Omental fat pad (tissue), 4 donors: ENCODE measurements at places on chromosomes 1 and 21.

DNA sequence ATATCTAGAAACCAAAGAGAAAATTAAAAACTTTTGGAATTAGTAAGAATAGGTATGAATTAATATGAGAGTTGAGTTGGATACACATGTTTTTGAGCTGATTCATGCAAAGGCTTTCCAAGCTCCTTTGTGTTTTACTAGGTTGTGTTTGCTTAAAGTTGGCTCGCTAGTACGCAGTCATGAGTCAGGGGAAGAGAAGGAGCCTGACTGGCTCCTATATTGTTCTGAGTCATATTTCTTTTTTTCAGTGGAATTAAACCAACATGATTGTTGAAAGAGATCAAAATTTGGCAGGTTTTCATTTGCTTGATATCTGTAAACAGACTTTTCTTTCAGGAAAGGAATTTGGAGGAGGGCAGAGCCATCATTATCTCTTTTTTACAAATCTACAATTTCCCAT is 66.7 kb downstream of the MAGI3 start:
- DNase-seq = no peak

DNA sequence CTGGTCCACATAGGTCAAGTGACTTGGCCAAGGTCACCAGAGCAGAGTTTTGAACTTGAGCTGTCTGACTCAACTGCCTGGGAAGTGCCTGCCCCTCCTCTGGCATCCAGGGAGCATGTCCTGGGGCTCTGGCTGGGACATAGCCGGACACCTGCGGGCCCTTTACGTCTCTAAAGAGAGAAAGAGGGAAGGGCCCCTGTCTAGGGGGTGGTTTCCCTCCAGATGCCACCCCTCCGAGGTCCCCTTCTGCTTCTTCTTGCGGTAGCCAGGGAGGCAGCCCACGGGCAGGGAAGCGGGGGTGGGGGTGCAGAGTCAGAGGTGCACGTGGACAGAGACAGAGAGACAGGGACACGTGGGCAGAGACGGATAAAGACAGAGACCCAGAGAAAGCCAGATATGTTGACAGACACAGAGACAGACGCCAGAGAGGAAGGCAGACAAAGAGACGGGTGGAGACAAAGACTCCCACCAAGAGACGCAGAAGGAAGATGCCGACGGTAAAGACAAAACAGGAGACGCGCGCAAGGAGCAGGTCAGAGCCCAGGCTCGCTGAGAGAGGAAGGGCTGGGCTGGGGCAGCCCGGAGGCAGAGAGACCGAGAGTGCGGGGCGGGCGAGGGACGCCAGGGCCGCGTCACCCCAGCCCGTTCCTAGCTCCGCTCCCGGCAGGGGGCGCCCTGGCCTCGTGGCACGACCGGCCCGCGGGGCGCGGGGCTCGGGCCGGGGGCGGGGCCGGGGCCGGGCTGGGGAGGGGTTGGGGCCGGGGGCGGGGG is 458 bp upstream of the ALPL start:
- peak; percentile 44 for DNase-seq

DNA sequence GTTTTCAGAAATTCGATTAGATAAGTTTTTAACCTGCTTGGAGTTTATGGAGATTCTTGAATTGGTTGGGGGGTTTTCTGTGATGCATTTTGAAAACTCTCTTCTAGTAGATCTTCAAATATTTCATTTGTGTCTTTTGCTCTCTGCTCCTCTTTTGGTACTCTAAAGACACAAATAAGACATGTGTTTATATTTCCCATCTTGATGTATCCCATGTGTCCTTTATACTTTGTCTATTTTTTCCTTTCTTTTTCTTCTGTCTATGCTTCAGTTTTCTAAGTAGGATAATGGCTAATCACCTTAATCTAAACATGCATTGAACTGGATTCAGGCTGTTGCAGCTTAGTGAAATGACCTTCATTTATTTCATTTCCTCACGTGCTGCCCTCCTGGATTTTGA is 63.8 kb upstream of the C1orf87 start:
- DNase-seq = no peak

GRCh38 chr1:223765719-223766340 is 53.5 kb downstream of the CAPN2 start:
- no peak for DNase-seq

- DNase-seq = no peak
Observed at GRCh38 chr1:42735477-42736105, 4.4 kb downstream of the CLDN19 start.

DNA sequence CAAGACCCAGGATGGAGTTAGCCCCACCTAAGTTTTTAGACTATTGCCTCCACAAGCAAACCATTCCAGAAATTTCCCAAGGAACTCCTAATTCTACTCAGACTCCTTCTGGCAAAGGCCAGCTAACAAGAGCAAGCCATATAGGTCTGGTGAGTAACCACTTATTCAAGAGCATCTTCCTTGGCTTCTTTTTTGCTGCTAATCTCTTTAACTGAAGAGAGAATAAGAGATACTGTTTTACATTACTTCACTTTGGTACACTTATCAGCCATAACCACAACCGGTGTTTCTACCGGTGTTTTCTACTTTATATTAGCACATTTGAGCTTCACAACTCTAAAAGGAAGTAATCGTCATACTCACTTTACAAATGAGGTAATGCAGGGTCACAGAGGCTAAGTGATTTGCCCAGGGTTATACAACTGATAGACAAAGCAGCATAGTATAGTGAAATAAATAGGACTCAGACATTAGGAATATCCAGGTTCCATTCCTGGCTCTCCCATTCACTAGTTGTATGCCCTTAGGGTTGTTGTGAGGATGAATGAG is 1.7 kb upstream of the EPS15 start:
- no peak for DNase-seq

GRCh38 chr1:177119311-177119710 is 45.2 kb downstream of the ASTN1 start:
- DNase-seq = no peak

- no peak for DNase-seq
Observed at GRCh38 chr1:11664336-11665065, 501 bp downstream of the FBXO6 start.

- no peak for DNase-seq
Observed at GRCh38 chr1:159827549-159827948, 876 bp downstream of the SLAMF8 start.

GRCh38 chr1:198564716-198565115 is 24.2 kb upstream of the ATP6V1G3 start:
- no peak for DNase-seq

- no peak for DNase-seq
Observed at GRCh38 chr21:45983649-45983965, 2.0 kb downstream of the COL6A1 start.

DNA sequence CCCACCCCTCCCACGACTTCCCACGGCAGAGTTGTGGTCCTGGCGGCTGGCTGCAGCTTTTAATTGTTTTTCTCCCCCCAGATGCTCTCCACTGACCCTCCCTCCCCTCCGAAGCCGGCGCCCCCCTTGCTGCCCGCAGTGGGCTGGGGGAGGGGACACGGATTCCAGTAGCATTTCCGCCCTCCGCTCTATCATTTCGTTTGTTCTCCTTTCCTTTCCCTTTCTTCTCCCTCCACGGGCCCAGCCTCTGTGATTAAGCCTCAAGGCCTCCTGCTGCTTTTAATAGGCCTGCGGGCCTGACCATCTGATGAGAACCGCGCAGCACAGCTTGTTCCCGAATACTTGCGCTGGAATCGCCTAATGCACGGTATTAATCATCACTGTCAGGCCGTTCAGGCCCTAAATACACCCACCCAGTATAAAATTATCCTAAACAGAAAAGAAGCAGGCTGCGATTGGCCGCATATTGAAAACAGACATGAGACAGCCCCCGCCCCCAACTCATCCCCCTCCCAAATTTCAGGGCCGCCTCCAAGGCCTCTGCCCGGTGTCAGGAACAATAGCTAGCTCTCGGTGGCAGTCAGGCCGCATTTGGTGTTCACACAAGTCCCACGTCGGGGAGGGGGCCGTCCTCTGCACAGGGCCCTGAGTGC is 102.0 kb upstream of the ARHGEF16 start:
- DNase-seq = no peak

DNA sequence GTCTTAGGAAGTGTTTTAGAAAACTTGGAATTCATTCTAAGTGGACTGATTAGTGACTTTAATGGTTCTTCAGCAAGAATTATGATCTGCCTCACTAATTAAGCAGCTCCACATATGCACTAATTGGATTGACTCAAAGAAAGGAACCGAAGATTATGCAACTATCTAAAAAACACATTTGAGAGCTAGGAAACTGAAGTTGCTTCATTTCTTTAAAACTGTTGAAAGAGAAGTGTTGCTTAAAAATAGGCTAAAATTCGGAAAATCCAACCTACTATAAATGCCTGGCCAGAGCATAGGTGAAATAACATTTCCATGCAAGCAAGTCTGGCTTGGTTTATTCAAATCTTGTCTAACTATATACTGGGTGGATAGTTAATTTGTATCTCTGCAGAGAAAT is 502.9 kb upstream of the ZRANB2 start:
- no peak for DNase-seq

DNA sequence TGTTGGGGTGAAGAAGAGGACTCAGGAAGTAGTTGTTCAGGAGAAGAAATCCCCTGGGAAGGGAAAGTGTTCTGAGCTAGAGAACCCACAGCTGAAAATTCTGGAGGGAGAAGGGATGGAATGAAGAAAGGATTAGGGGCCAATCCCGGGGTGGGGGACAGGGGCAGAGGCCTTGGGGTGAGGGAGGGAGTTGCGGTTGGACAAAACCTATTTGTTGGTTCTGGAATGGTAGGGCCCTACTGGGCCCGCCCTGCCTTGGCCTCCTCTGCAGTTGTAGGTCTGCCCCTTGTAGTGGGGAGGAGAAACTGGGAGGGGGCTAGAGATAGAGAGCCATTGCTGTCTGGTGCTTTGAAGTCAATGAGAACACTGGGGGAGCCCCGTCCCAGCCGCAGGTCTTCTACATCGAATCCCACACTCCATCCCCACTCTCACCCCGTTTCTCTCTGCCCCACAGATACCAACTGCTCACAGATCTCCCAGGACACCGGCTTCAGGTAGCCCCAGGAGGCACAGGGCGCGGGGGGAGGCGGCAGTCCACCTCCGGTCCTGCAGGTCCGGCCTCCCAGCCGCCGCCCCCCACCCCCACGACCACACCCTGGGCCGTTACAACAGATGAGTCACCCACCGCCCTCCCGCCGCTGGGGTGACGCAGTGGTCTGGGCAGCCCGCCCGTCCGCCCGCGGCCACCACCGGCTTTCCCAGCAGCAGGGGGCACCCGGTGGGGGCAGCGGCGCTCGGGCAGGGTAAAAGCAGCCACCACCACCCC is 1.1 kb downstream of the TAGLN2 start:
- DNase-seq = peak; percentile 82

DNA sequence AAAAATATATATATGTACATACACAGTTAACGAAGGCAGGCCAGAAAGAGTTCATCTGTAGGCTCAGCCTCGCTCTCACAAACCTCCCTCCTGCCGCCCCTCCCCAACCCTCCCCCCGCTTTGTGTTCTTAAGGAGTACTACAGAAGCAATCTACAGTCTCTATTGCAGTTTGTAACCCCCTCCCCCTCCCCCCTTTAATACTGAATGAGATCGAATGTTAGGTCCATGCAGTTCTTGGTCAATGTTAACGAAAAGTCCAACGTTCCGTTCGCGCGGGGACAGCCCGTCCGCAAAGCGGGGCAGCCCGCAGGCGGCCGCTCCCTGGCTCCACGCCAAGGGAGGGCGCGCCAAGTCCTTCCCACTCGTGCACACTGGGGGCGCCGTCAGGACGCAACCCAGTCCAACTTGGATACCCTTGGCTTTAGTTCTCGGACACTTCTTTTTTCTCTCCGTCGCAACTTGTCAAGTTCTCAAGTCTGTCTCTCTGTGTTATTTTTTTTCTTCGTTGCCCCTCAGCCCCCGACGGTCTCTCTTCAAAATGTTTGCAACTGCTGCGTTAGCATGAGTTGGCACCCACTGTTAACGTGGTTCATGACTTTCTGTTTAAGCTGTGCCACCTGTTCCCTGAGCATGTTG is 2.2 kb downstream of the JUN start:
- DNase-seq = no peak

DNA sequence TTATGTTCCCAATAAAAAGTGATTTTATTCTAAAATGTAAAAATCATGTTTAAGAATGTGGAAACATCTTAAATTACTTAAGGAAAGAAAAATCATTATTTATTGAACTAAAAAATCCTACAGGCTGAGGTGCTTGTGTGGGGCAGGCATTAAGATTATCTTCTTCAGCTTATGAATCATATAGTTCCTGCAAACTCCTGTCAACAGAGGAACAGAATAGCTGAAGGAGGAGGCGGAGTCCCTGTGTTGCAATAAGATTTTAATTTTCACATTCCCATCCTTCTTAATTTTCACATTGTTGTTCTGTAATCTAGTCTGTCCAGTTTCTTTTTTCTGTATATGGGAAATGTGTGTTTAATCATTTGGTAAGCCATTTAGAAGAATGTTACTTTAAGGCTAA is 20.6 kb upstream of the OLFML3 start:
- DNase-seq = no peak

DNA sequence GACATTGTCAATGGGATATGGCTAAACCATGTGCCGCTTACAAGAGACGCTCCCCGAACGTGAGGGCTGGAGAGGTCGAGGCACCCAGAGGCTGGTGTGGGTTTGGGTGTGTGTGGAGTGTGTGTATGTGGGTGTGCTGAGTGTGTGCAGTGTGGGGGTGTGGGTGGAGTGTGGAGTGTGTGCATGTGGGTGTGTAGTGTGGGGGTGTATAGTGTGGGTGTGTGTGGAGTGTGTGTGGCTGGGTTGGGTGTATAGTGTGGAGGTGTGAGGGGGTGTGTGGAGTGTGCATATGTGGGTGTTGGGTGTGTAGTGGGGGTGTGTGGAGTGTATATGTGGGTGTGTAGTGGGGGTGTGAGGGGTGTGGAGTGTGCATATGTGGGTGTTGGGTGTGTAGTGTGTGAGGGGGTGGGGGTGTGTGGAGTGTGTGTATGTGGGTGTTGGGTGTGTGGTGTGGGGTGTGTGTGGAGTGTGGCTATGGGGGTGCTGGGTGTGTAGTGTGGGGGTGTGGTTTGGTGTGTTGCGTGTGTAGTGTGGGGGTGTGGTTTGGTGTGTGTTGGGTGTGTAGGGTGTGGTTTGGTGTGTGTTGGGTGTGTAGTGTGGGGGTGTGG is 42.2 kb downstream of the SLC19A1 start:
- DNase-seq = no peak

DNA sequence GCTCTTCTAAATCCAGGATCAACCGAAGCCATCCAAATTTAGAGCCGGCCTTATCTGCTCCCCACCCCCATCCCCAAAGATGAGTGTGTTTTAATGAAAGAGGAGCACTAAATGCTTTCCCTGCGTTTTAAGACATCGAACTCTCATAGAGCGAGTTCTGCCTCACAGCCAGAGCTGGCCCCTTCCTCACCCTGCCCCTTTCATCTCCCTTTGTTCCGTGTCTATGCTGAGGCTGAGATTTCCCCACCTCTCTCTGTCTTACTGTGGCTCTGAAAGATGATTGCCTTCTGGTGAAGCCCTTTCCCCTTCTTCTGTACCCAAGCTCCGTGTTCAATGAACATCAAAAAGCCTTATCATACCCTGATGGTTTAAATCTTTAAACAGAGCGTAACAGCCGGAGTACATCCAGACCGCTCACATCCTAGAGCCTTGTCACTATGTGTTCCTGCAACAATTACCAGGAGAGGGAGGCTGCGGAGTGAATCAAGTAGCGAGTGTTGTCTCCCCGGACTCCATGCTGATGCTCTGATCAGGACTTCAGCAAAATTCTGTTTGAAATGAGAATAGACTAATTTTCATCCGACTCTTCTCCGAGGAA is 110.1 kb downstream of the ZNF326 start:
- no peak for DNase-seq
